ENCODE measurements at places on chromosomes 16 and 17.
A peak's percentile ranks its signal among the peaks of the same experiment; 100 is the strongest.

DNA sequence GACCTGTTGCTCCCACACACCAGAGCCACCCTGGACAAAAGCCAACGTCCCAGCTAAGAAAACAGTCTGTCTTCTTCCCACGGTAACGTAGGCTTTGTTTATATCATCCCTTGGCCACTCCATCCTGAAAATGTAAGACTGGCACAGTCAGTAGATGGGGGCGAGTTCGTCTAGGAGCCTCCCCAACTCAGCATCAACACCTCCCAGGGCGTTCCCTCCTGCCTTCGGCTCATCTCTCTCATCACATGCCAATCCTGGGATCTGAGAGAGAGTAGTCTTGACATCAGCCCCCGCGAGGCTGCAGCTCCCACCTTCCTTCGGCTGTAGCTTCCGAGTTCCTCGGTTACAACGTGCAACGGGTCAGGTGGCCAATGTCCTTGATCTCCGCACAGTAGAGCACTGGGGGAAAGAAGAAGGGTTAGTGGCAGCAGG is 894 bp downstream of the RNF227 start:
- DNase-seq, result peak; percentile 70

- DNase-seq, result no peak
These were observed 8.4 kb downstream of the CHST6 start for GRCh38 chr16:75486676-75487313.

DNA sequence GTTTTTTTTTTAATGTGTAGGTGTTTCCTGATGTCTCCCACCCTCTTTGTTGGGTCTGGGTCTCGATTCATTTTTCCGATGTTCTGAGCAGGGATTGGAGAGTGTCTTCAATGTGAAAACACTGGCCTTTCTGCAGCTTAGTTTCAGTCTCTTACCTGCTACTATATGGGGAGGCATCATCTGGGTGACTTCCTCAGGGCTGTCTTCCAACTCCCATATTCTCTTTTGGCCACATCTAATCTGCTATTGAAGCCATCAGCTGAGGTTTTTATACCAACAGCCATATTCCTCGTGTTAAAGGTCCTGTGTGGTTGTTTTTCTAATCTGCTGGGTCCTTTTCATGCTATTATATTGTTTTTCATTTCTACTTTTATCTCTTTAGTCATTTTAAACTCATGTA is 13.2 kb upstream of the SSTR5 start:
- DNase-seq, result no peak

- DNase-seq, result no peak
These were observed 426.8 kb downstream of the HS3ST4 start for GRCh38 chr16:26118575-26118974.

GRCh38 chr17:42459256-42459800 is 650 bp downstream of the ATP6V0A1 start:
- DNase-seq, result no peak

GRCh38 chr17:62998665-62999393 is 32.8 kb downstream of the TANC2 start:
- DNase-seq, result no peak

DNA sequence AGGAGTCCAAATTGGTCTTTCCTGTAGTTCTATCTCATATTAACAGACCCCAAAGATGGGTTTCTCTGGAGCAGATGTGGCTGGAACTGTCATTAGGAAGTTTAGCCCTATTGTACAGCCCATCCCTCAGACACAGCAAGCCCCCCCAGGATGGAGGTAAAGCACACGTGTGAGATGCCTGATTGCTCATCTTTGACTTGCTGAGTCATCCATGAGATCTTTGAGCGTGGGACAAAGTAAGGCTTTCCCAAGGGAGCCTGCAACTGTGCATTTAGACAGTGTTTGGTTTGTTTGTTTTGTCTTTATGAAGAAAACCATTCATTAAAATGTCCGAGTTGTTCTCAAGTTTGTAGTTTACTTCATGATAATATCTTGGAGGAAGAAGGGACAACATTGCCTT is 145.3 kb upstream of the CDH13 start:
- no peak for DNase-seq

- no peak for DNase-seq
These were observed 3.5 kb upstream of the C16orf74 start for GRCh38 chr16:85754413-85754812.
